ENCODE measurements at places on chromosomes 6 and 20. TPM values are rescaled to one million over a fixed set of nuclear protein-coding genes. Genes with fewer than 3 reads are reported as not detected.

DNA sequence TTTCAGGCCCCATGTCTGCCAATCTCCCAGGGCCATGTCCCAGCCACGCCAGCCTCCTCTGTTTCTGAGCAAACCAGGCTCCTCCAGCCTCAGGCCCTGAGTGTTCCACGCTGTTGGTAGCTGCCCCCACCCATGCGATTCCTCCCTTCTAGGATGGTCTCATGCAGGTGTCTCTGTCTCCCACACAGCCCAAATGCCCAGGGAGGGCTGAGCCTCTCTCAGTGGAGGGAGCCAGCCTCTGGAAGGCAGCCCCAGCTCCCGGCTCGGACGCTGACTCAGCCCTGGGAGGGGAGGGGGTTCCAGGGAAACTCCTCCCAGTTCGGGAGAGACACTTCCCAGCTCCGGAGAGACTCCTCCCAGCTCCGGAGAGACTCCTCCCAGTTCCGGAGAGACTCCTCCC is 122.9 kb upstream of the AFDN start:
- no peak for DNase-seq

GRCh38 chr6:93057584-93057983 is 361.8 kb downstream of the EPHA7 start:
- DNase-seq, result no peak

DNA sequence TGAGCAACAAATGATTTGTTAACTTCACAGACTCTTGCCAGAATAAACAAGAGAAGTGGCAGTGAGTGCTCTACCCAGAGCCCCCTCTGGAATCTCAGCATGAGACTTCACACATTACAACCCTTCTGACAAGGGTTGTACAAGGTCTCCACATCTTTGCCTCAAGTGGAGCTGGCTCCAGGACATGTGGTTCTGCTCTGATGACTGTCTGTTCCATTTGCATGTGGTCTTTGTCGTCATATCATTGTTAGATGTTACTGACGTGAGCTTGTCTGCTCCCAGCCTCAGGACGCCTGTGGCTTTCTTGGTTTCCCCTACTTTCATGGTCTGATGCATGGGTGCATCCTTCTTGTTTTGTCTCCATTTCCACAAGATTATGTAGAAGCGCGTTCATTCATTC is 115.0 kb downstream of the SLC24A3 start:
- peak; percentile 36 for DNase-seq

GRCh38 chr6:31576897-31577578 is 1.7 kb downstream of the TNF start:
- peak; percentile 80 for DNase-seq

The TAP1 gene
- total RNA-seq, result 328 TPM

All from activated CD8-positive, alpha-beta T cell treated with anti-CD3 and anti-CD28 coated beads, Interleukin-2, amount 10 ng/mL, durations not matched to agents 7 days and 5 days (primary cell).